ENCODE measurements at places on chromosomes 1 and 21.

GRCh38 chr1:10056599-10056987 lies 23.8 kb downstream of the UBE4B start:
- DNase-seq, result no peak
- H3K27ac ChIP-seq, result peak overlapping the region; percentile 87
- no peaks in the 10 kb centered on the region for H3K27me3 ChIP-seq
- H3K36me3 ChIP-seq, result no peaks in the 10 kb centered on the region
- H3K4me3 ChIP-seq, result no peak overlapping the region

DNA sequence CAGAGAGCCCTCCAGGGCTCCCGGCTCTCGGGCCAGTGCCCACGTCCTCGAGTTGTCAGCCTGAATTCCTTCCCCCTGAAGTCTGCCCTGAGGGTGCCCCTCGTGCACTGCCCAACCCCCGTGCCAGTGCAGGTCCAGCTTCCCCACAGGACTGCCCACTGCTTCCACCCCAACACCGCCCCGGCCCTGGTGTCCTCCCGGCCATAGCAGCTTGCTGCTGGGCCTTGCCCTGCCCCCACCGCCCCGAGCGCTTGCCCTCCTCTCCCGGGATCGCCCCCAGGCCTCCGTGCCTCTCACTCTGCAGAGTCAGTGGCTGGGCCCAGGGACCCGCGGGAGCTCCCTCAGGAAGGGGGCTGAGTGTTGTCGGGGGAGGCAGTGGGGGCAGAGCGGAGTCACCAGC lies 24.1 kb upstream of the ARHGEF16 start:
- H3K36me3 ChIP-seq, result peaks cover 19% of the 10 kb centered on the region
- no peaks in the 10 kb centered on the region for H3K4me1 ChIP-seq
- no peak for DNase-seq
- no peak overlapping the region for H3K27ac ChIP-seq

DNA sequence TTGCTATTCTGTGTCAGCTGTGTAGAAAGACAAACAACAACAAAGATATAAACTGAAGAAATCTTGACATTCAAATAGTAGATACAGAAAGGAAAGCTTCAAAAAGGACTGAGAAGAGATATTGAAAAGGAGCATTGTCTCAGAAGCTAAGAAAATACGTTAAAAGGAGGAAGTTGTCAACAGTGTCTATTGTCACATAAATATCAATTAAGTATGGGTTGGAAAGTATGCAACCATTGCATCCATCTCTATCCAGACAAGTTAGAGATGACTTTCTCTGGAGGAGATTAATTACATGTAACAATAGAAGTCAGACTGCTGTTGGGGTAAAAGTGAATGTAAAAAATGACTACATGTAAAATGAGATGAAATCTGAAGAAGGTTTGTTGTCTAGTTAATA lies 29.7 kb upstream of the BRINP3 start:
- H3K27me3 ChIP-seq, result no peaks in the 10 kb centered on the region
- no peaks in the 10 kb centered on the region for H3K4me1 ChIP-seq
- H3K27ac ChIP-seq, result no peak overlapping the region
- H3K4me3 ChIP-seq, result no peak overlapping the region
- DNase-seq, result no peak

- H3K27me3 ChIP-seq, result no peaks in the 10 kb centered on the region
- no peaks in the 10 kb centered on the region for H3K4me1 ChIP-seq
- peak; percentile 8 for DNase-seq
- H3K27ac ChIP-seq, result no peak overlapping the region
- H3K4me3 ChIP-seq, result no peak overlapping the region
- H3K36me3 ChIP-seq, result no peaks in the 10 kb centered on the region
These were observed 85.4 kb upstream of the OLIG2 start for GRCh38 chr21:32940079-32941014.

All from pancreas (tissue), 10 donors.